NCI-H2107 (cell line): ENCODE measurements at places on chromosomes 11 and 22.

GRCh38 chr11:44524751-44525201 lies 40.7 kb upstream of the CD82 start:
- DNase-seq, result no peak

DNA sequence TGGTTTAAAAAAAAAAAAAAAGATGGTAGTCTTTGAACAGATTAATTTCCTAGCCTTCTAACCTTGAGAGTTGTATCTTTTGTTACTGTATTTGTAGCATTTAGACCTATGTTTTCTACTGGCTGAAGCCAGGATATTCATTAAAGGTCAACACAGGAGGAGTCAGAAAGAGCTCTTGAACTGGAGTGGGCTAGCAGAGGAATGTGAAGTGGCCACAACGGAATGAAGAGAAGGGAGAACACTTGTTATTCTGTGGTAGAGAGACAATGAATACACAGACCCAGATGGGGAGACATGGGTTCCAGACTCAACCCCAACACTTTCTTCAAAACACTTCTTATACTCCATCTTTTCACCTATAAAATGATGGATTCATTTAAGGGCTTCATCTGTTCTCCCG lies 88.1 kb downstream of the RELT start:
- DNase-seq, result no peak

GRCh38 chr22:36351921-36352802 lies 35.6 kb downstream of the MYH9 start:
- no peak for DNase-seq

DNA sequence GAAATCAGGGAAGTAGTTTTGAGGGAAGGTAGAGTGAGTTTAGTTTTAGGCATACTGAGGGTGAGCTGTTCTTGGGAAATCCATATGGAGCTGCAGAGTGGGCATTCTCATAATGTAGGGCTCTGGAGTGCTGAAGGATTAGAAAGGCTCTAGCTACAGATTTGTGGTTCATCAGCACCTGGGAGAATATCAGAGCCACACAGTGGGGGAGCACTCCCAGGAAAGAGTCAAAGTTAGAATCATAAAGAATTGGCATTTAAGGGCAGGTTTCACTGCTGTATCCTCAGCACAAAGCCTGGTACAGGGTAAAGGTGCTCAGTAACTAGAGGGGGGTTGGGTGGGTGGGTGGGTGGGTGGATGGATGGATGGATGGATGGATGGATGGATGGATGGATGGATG lies 52.5 kb downstream of the SLN start:
- DNase-seq, result no peak

GRCh38 chr11:85170184-85170583 lies 457.0 kb downstream of the DLG2 start:
- DNase-seq, result no peak

GRCh38 chr22:38228873-38229740 lies 27.3 kb downstream of the MAFF start:
- DNase-seq, result no peak

DNA sequence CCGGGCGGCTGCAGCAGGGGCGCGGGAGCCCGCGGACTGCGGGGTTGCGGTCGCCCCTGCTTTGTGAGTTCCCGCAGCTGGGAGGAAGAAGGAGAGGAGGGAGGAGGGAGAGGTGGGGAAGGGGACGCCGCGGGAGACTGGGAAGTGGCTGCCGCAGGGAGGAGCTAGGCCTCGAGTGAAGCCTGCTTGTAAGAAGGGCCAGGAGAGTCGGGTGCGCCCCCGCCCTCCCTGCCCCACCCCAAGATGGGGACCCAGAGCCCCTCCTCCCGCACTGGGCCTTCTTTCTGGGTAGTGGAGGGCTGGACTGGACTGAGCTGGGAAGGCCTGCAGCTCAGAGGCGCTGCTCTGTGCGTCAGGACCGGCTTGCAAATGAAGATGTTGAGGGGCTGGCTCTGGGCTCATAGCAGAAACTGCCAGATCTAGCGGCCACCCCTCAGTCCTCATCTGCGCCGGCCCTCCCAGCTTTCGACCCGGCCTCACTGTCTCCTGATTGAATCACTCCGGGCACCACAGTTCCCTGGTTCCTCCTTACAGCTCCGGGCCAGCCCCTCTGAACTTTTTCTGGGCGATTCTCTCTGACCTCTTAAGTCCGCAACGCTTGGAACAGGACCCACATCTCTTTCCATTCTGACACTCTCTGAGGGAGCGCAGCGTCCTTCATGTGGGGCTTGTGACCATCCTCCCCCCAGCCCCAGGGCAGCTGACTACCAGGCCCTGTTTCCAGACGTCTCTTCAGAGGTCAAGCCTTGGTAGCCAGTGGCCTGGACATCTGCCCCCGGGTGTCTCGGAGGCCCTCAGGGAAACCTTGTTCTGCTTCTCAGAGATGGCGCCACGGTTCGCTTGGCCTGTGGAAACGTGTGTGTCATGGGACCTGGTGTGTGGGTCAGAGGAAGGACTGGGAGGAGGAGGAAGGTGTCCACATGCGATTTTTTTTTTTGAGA lies 21.9 kb downstream of the SERPINH1 start:
- DNase-seq, result no peak

DNA sequence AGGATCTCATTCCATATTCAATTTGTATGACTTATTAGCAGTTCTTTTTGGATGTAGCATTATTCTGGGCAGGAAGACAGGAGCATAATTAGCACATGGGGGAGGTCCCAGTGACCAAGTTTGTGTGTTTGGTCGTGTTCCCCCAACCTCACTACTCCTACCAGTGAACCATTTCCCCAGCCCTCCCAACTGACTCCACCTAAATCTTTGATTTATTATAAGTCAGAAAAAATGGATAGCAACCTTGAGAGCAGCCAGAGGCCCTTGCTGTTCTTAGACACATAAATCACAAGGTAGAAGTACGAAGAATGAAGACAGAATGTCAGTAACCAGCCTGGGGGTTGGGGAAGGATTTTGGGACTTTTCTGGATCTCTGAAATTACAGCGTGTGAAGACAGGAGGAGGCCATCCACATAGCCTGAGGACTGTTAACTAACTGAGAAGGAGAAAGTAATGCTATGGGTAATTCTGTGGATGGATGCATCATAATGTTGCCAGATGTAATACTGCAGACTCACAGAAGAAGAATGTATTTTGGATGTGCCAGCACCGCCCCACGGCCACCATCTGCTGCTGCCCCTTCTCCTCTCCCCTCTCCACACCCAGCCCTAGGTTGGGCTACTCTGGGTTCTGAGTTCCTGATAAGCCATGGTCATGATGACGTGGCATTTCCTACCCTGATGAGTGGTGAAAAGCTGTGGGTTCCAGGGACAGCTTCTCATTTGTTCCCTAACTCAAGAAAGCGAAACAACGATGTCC lies 124.3 kb upstream of the TTC12 start:
- no peak for DNase-seq

- DNase-seq, result no peak
Observed at GRCh38 chr11:134074766-134075165, 5.9 kb downstream of the JAM3 start.

GRCh38 chr22:39946503-39947219 lies 13.5 kb upstream of the TMA7B start:
- no peak for DNase-seq

DNA sequence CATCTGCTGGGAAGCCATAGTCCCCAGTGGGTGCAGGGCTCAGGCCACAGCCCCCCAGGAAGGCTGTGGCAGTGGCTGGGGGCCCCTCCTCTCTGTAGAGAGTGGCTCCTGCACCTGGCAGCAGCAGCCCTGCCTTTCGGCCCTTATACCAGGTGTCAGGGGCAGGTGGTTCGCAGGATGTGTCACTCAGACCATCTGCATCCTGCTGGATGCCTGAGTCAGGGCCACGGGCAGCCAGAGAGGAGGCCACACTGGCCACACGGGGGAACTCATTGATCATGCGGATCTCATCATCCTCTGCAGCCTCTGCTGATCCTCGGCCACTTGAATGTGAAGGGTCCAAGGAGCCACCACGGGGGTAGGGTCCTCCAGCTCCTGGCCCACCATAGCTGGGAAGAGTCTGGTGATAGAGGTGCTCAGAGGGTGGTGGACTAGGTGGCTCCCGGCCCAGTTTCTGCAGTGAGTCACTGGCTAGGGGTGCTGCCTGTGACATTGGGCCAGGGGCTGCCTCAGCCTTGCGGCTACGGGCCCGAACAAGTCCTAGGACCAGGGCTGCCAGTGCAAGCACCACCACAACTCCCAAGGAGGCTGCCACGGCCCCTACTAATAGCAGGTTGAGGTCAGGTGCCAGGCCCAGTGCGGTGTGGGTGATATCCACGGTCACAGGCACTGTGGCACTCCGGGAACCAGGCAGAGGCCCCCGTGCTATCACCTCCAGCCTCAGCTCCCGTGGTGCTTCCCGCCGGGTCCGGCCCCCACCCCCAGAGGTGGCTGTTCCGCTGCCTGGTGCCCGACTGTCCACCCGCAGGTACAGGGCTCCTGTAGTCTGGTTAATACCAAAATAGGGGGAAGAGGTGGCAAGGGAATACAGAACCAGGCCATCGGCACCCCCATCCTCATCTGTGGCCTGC lies 3.3 kb upstream of the TPP1 start:
- no peak for DNase-seq

GRCh38 chr11:70735976-70736375 lies 337.6 kb downstream of the CTTN start:
- no peak for DNase-seq

DNA sequence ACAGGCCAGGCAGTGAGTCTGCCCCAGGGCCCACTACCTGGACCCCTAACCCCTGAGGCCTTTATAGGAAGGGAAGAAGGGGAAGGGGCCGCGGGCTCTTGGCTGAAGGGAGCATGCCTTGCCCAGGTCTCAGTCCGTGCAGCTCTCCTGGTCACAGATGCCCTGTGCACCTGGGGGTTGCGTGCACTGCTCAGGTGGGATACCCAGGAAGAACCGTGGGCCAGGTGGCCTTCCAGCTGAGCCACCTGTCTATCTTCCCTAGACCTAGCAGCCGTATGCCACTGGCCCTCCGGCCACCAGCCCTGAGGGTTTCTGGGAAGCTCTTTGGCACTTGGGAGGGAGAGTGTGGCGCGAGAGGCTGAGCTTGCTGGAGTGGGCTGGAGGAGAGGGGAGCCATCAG lies 1178.6 kb downstream of the BRD1 start:
- no peak for DNase-seq

GRCh38 chr22:36771356-36772063 lies 4.4 kb downstream of the IFT27 start:
- no peak for DNase-seq

DNA sequence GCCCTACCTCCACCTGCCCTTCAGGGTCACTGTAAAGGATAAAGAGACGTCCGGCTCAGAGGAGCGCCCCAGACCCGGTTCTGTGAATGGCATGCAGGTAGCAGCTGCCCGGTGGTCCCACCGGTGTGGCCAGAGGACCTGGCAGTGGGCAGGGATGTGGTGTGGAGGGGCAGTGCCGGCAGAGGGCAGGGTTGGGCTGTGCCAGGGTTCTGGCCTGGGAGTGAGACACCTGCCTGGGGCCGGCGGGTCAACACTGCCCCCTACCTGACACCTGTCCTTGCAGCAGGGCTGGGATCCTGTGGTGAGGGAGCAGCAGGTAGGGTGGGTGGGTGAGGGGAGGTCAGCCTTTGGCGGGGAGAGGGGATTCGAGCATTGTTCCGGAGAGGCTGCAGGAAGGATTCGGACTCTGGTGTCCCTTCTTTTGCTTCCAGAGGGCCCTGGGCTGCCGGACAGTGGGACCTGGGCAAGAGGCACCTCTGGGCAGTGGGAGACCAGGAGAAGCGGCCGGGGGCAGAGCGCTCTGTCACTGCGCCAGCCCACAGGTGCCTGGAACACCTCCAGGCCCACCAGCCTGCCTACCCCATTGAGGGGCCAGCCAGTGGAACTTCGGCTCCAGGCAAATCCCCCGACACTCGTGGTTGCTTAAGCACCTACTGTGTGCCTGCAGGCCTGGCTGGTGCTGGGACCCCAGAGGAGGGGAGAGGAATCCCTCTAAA lies 1.6 kb upstream of the PHLDA2 start:
- no peak for DNase-seq

GRCh38 chr11:75820645-75821044 lies 5.6 kb downstream of the UVRAG start:
- DNase-seq, result no peak

- DNase-seq, result no peak
Observed at GRCh38 chr11:94857337-94857736, 89.2 kb downstream of the AMOTL1 start.

GRCh38 chr11:30740091-30740490 lies 153.9 kb upstream of the MPPED2 start:
- DNase-seq, result no peak

- DNase-seq, result no peak
Observed at GRCh38 chr11:127895776-127896175, 691.6 kb downstream of the ETS1 start.

DNA sequence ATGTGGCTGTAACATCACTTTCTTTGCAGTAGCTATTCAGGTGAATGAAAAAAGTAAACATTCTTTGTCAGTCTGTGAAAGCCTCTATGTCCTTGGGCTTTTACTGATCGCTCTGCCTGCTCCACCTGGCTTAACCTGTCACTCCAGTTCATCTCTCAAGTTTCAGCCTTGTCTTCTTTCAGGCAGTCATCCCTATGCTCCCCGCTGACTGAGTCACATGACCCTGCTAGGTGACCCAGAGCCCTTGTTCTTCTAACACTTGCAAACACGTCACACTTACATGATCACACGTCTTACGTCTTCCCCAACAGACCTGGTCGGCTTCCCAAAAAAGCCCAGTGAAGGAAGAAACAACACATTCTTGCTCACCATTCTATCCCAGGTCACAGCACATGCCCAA lies 499.3 kb upstream of the TENM4 start:
- no peak for DNase-seq

DNA sequence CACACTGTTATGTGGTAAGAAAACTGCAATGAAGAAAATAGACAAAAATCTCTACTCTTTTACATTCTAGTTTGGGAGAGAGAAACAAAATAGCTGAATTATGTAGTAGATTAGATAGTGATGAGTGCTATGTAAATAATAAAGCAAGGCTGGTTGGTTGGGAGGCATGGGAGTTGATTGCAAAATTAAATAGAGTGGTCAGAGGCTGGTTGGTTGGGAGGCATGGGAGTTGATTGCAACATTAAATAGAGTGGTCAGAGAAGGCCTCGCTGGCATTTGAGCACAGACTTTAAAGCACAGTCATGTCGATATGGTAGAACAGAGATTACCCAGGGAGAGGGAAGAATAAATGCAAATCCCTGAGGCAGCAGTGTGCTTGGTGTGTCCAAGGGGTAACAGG lies 22.4 kb downstream of the SIK2 start:
- DNase-seq, result no peak

DNA sequence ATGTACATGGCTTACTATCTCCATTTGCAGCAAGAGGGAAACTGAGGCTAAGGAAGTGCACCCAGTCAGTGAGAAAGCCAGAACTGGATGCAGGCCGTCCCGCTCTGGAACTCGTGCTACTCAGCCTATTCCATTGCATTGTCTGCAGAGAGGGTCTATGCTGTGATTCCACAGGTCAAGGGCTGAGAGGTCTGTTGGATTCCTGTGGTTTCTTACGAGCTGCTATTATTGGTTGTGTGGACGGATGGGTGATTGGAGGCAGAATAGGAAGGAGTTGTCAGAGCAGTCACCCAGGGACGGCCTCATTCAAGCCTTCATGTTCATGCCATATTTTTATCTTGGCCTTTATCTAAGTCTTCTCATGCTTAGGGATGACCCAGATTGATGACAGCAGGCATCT lies 33.4 kb downstream of the SCGB1A1 start:
- DNase-seq, result no peak
